ENCODE measurements at places on chromosomes 3 and 15. TPM values are rescaled to one million over a fixed set of nuclear protein-coding genes. Genes with fewer than 3 reads are reported as not detected.

DNA sequence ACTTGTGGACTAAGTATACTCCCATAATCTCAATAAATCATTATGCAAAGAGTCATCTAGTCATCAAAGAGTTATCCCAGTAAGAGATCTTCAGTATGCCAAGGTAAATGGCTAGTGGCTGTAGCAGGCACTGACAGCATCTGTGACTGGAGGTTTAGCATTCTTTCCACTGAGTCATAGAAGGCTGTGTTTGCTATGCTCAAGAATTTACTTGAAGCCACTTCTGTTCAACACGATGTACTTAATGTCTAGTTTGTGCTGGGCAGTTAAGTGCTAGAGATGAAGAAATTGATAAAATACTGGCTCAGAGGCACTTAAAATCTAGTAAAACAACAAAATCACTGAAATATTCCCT is 13.0 kb downstream of the ZBED2 start:
- no peak for DNase-seq

DNA sequence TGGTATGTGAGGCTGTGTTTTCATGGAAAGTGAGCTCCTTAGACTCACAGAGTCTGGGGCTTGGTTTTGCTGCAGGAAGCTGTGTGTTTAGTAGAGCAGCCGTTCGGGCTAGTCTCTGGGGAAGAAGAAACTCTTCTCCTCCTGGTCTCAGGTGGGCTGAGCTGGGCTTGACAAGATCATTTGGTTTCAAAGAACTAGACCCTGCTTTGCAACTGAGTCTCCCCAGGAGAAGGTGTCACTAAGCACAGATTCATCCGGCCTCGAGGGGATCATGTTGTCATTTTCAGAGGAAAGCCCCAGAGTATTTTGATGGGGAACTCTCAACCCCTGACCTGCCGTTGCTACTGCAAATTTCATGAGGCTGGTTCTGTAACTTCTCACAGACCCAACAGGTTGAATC is 188.5 kb downstream of the FAM43A start:
- DNase-seq, result no peak

GRCh38 chr3:34198309-34198708 is 399.9 kb downstream of the PDCD6IP start:
- DNase-seq, result no peak

GRCh38 chr15:64653757-64654156 is 121.6 kb downstream of the RBPMS2 start:
- DNase-seq, result no peak

DNA sequence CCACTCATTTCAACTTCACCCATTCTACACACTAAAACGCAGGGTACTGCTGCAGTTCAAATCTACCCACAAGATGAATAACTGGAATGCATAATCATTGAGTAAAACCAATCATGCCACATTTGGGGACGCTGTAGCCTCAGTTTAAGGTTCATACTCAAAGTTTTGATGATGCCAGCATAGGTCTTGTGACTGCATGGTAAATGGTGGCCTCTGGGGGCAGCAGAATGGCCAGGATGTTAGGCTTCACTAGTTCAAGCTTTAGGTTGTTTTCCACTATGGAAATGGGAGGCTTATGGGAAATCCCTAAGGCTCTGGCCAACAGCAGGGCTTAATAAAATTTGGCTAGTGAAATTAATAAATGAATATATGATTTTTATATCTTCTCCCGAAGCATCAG is 104.3 kb upstream of the TSC22D2 start:
- peak; percentile 22 for DNase-seq

C3orf49 gene
- total RNA-seq, result not detected

ST3GAL6 gene
- total RNA-seq, result 8.0 TPM

GRCh38 chr15:88513195-88513594 is 33.3 kb downstream of the DET1 start:
- DNase-seq, result no peak

ZBTB11 gene
- 20.5 TPM for total RNA-seq

- no peak for DNase-seq
Observed at GRCh38 chr3:150161011-150161410, 190.3 kb upstream of the PFN2 start.

DNA sequence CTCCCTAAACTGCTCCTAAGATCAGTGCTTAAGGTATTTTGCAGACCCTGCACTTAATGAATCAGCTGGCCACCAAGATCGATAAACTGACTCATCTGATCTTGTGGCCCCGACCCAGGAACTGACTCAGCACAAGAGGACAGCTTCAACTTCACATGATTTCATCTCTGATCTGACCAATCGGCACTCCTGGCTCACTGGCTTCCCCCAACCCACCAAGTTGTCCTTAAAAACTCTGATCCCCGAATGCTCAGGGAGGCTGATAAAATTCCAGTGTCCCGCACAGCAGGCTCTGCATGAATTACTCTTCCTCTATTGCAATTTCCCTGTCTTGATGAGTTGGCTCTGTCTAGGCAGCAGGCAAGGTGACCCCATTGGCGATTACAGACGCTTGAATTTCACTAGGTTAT is 13.5 kb downstream of the HTR3E start:
- no peak for DNase-seq

DNA sequence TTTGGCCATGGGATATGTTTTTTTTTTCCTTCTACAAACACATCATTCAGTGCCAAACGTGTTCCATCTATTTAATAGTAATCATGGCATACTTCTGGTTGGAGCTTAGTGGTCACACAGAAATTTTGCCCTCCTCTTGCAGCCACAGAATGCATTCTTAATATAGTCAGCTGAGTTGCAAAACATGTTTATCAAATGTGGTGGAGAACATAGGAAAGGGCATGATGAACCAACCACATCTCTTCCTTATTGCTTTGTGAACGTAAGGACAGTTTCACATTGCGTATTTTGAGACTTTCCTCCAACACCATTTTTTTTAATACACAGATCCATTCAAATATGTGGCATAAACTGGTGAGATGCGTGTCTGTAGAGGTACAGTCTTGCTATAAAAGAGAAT is 106.8 kb downstream of the BBX start:
- no peak for DNase-seq

- no peak for DNase-seq
Observed at GRCh38 chr3:27090275-27091041, 278.7 kb downstream of the NEK10 start.

CNTN3 gene
- 20.4 TPM for total RNA-seq

DNA sequence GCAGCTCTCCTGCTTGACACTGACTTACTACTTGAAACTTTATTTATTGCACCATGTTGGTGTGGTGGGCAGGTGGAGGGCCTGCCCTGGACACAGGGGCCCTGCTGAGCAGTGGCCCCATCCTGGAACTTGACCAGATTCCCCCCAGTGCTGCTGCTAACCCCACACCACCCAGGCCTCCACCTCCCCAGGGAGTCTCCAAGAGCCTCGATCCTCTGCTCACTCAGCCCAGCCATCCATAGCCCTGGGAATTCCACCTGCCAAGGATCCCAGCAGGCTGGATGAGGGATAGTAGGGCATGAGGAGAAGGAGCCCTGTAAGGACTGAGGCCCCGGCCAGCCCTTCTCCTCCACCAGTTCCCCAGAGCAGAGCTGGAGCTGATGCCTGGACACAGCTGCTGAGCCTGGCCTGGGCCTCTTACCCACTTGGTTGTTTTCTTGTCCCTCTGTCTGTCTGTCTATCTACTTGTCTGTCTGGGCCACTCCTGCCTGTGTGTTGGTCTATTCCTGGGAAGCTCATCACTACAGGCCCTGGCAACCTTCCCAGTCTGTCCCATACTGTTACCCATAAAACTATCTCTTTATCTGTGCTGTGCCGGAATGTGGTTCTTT is 2.8 kb downstream of the CHAC1 start:
- no peak for DNase-seq

SLC30A4 gene
- total RNA-seq, result 2.6 TPM

DNA sequence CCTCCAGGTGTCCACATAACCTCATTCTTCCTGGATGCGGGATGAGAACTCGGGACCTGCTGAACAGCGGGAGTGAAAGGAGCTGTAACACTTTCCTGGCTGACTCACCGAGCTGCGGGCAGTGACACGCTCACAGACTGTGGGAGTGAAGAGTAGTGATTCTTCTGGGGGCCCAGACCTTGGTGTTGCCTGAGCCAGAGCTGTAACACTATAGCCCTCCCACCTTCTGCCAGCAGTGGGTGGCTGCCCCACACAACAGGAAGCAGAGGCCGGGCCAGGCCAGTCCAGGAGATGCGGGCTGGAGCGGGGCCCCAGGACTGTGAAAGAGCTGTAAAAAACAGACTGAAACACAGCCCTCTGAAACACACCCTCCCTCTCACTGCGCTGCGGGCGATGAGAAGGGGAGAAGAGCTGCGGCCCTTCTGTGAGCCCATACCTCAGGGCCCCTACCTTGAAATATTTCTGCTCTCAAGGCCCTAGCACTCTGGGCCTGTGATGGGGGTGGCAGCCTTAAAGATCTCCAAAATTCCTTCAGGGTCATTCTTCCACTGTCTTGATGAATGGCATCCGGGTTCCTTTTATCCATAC is 464.0 kb upstream of the CCDC54 start:
- DNase-seq, result no peak

- DNase-seq, result no peak
Observed at GRCh38 chr3:4853749-4854140, 125.5 kb upstream of the BHLHE40 start.

TIMMDC1 gene
- 15.6 TPM for total RNA-seq

DNA sequence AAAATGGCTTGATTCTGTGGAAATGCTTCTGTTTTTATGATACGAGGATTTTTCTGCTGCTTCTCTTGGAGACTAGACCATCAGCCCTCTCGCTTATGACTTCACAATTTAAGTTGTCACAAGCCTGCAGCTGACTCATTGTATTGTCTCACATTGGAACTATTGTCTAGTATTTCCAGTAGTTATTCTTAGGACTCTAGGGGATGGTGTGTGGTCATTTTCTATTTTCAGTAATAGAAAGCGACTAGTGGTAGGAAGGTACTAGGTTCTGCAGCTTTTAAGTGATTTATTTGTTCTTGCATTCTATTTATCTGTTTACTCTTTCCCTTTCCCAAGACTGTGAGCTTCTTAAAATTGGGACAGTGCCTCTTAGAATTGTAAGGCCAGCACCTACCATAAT is 66.3 kb upstream of the CRTC3 start:
- no peak for DNase-seq

DNAJC19 gene
- total RNA-seq, result 21.8 TPM

DNA sequence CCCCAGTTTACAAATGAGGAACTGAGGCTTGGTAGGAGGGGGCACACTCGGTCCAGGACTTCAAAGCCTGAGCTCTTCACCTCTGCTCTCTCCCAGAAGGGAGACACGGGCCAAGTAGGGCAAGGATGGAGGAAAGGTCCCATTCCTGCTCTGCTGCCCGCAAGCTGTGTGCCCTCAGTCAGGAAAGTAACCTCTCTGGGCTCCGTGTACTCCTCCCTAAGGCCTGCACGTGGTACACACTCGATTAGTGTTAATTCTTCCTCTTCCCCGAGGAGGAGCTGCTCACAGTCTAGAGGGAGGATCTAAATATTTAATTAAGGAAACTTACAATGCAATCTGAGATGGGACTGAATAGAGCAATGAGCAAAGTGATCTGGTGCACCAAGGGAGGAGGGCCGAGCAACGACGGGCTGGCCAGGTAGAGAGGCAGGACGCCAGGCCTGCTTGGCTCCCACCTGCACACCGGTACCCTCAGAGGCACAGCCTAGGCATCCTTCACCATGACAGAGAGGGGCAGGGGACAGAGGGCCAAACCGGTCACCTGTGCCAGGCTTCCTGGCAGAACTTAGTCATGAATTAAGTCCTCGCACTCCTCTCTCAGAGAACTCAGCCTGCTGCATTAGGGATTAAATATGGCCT is 47.2 kb upstream of the IQSEC1 start:
- no peak for DNase-seq

DNA sequence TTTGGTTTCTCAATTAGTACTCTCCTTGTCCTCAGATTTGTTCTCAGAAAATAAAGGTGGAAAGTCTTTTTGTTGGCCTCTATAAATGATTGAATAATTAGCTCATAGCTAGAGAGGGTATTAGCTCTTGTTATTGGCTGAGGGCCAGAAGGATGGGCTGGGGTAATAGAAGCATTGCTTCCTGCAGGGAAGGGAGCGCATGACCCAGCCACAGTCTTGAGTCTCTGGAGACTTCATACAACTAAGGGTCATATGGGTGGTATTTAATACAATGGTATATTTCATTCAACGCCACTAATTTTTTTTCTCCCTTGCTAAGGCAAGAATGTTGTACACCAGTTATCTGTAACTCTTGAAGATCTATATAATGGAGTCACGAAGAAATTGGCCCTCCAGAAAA is 8.4 kb downstream of the DNAJA4 start:
- DNase-seq, result no peak

- DNase-seq, result no peak
Observed at GRCh38 chr3:126295407-126295939, 61.7 kb downstream of the KLF15 start.

ATR gene
- total RNA-seq, result 18.2 TPM

WDR93 gene
- total RNA-seq, result 0.66 TPM

- DNase-seq, result peak; percentile 54
Observed at GRCh38 chr3:20054549-20054987, 14.3 kb downstream of the KAT2B start.

GRCh38 chr3:22886439-22887068 is 316.6 kb upstream of the UBE2E2 start:
- DNase-seq, result no peak

GRCh38 chr3:38548154-38548931 is 52.2 kb downstream of the EXOG start:
- DNase-seq, result no peak

GRCh38 chr3:108524537-108524936 is 14.1 kb upstream of the MYH15 start:
- DNase-seq, result no peak

DNA sequence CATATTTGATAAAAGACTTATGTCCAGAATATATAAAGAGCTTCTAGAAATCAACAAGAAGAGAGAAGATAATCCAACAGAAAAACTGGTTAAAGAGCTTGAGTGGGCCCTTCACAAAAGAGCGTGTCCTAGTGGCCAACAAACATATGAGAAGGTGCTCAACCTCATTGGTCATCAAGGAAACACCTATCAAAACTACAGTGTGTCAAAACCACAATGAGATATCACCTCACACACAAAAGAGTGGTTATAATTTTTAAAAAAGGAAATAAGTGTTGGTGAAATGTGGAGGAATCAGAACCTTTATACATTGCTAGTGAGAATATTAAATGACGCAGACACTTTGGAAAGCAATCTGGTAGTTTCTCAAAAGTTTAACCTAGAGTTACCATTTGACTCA is 68.4 kb upstream of the KLF13 start:
- DNase-seq, result no peak

GRCh38 chr15:53197426-53197839 is 407.3 kb upstream of the ONECUT1 start:
- DNase-seq, result peak; percentile 80

- peak; percentile 22 for DNase-seq
Observed at GRCh38 chr3:189186101-189186500, 14.3 kb downstream of the TPRG1 start.

DNA sequence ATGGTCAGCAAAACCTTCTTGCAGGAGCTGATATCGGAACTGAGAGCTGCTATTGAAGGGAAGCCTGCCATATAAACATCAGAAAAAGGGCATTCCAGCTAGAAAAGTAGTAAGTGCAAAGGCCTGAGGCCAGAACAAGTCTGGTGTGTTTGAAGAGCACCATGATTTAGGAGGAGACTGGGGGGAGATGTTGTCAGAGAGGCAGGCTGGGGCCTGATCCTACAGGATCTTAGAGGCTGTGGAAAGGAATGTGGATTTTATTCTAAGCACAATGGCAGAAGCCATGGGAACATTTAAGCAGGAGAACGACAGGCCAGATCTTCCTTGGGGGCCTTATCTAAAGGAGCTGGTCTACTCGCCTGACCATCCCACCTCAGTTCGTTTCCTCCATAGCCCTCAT is 5.1 kb upstream of the MUC13 start:
- DNase-seq, result no peak

CAPN3 gene
- total RNA-seq, result 6.3 TPM
